Foreskin fibroblast (primary cell): ENCODE measurements at places on chromosomes 6 and 20.

GRCh38 chr6:165852676-165853075 lies 189.6 kb upstream of the PDE10A start:
- DNase-seq: no peak

DNA sequence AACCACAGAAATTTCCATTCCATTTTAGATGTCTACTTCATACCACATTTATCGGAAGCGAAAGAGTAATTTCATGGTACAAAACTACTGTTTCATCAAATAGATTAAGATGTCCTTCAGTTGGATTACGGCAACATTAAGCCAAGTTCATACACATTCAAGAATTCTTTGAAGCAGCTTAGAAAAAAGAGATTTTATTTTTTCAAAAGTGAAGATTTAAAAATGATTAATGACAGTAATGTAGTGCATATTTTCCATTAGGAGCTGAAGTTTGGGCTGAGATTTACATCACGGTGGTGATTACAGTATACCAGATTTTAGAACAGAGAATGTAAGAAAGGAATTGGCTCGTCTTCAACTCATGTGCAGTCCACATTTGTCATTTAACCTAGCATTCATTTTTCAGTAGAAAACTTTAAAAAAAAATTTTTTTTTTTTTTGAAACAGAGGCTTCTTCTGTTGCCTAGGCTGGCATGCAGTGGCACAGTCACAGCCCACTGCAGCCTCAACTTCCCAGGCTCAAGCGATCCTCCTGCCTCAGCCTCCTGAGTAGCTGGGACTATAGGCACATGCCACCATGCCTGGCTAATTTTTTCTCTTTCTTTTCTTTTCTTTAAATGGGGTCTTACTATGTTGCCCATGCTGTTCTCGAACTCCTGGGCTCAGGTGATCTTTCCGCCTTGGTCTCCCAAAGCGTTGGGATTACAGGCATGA lies 1.9 kb downstream of the SYNJ2 start:
- DNase-seq: no peak

- no peak for DNase-seq
These were observed 34.3 kb upstream of the TNFRSF21 start for GRCh38 chr6:47344022-47344421.

DNA sequence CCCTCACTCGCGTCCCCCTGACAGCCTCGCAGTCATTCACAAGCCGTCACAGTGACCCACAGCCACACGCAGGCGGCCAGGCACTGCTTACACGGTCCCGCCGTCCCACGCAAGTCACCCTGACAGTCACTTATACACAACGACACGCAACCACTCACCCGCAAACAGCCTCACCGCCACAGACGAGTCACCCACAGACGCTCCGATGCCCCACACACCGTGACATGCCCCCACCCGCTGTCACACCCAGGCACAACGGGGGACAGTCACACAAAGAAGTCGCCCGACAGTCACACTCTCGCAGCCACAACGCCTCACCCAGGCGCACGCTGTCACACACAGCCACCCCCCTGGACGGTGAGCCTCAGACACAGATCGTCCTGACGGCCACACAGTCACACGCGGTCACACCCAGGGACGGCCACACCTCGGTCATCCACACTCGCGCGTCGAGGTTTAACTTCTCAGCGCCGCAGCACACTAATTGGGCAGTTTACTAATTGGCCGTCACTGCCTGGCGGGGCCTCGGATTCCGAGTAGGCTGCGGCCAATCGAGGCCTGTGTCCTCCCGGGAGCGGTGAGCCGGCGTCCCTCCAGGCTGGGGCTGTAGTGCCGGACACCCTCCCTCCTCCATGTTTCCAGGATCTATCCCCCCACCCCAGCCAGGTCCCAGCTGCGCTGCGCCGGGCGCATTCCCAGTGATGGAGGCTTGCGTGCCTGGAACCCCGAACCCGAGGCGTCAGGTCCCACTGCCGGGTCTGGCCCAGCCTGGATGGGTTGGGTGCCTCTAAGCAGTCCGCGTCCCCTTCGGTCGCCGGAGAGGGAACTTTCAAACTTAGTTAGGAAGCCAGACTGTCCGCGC lies 790 bp downstream of the TOX2 start:
- DNase-seq: peak; percentile 62

- DNase-seq: peak; percentile 64
These were observed 31.5 kb downstream of the SNX5 start for GRCh38 chr20:17936761-17937732.

- DNase-seq: no peak
These were observed 21.5 kb upstream of the BMP7 start for GRCh38 chr20:57287901-57288300.

GRCh38 chr6:4107873-4108272 lies 27.5 kb downstream of the ECI2 start:
- DNase-seq: no peak

- no peak for DNase-seq
These were observed 55.5 kb downstream of the TCP11 start for GRCh38 chr6:35085359-35086281.

- peak; percentile 95 for DNase-seq
These were observed 180.6 kb upstream of the CCN2 start for GRCh38 chr6:132131758-132132157.

DNA sequence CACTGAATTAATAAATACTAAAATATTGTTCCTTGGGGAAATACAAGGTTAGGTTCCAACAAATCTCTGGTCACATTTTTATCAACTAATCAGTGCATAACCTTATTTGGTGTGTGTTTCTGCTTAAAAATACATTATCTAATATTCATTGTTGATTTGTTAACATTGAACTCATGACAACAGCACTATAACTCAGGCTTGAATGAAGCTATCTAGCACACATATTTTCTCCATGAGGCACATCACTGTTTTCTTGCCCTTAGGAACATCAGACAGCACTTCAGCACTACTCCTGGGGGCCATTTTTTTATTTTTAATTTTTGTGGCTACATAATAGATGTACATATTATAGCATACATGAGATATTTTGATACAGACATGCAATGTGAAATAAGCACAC lies 277.2 kb upstream of the NT5E start:
- DNase-seq: peak; percentile 31

DNA sequence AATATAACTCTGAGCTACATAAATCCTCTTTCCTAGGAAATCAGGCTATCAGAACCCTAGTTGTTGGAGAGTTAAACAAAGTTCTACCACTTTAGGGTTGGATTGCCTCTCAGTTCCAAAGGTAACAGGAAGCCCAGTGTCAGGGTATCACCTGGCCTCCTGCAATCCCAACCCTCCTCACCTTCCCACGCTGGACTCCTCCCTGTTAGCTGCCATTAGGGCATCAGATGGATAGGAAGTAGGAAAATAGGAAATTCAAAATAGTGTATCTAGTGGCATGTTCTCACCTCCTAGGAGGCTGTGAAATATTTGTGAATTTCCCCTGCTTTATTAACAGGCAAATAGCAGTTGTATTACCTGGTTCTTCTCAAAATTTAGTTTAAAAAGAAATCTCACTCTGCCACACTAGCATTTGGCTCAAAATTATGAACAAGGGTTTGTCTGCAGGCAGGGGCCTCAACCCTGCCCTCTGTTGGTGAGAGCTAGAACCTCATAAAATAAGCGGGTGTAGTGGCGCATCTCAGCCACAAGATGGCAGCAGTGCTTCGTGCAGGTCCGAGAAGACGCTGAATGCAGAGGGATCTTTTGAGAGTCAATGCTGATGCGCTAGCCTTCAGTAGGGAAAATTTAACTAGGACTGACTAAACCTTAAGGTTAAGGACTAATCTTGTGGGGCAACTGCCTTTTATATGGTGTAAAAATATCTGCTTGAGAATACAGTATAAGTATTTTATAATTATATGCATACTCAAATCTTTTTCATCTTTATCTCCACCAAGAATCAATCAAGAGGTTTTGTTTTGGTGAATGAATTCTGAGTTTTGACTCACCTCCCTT lies 209.8 kb upstream of the KCNQ5 start:
- DNase-seq: peak; percentile 88

GRCh38 chr6:168226061-168226752 lies 93.4 kb downstream of the DACT2 start:
- DNase-seq: no peak

DNA sequence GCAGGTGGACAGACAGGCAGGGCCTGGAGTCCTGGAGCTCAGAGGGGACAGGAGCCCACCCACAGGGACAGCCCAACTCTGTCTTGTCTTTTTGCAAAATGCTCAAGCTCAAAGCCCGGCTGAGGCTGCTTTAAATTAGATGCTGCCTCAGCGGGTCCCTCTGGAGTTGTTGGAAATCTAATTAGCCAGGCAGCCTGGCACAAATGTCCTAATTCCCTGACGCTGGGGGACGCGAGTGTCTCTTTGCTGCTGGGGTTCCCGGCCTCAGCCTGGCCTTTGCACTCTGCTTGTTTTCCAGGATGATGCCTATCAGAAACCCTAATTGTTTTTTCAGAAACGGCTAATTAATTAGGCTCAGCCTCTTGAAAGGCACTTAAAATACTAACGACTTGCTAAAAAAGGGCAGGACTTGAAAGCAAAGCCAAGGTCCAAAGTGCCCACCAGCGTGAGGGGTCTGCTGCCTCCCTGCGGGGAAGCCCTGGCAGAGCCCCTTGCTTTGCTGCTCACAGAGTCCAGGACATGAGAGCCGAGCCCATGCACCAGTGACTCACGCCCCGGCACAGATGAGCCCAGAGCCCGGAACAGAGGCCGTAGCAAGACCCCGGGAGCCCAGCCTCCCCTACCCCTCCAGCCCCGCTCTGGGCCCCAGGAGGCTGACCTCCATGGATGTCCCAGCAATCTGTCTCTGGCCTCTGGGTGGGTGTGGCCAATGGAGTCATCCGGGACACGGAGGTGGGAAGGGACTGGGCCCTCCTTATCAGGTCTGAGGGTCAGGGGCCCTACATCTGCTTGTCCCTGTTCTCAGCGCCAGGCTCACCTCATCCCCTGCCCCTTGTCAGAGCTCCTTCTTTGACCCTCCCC lies 46.0 kb upstream of the BHLHE23 start:
- no peak for DNase-seq

DNA sequence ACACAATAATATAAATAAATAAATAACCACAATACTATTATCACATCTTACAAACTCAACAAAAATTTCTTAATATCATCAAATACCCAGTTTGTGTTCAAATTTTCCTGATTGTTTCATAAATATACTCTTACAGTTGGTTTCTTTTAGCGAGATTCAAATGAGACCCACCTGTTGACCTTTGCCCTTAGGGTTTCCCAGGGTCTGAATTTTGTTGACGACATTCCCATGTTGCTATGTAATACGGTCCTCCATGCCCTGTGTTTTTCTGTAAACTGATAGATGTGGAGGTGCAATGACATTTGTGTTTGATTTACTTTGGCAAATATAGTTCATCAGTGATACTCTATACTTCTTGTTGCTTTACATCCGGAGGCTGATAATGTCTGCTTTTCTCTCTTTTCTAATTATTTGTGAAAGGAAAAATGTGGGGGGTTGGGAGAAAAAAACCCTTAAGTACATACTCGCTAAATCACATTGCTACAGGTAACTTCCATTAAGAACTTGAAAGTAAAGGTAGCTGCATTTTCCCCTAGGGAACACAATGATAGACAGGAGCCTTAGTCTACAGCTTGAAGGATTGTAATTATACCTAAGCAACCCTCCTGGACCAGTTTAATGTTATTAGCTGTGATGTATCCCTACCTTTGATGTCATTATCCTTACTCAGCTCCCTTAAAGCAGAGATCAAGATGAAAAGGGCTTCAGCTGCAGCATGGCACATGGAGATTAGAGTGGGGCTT lies 6.6 kb downstream of the MOG start:
- DNase-seq: no peak

GRCh38 chr6:156021746-156022396 lies 566.2 kb upstream of the NOX3 start:
- DNase-seq: no peak

- no peak for DNase-seq
These were observed 144.7 kb upstream of the FBXL4 start for GRCh38 chr6:99092461-99092860.

GRCh38 chr6:111423960-111424846 lies 58.8 kb downstream of the REV3L start:
- peak; percentile 55 for DNase-seq

DNA sequence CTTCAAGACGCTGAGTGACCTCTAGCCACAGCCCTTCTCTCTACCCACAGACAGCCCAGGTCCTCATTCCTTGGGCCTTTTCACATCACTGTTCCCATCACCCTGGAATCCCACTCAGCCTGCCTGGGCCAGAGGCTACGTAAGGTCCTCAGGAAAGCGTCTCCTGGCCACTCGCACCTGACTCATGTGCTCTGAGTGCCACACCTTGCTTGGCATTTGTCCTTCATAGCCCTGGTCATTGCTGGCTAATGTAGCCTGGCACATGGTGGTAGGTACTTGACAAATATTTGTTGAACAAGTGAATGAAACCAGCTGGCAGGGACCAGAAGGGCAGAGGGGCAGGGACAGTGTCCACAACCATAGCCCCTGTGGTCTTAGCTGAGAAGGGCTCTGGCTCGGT lies 50.6 kb upstream of the FANCE start:
- no peak for DNase-seq

DNA sequence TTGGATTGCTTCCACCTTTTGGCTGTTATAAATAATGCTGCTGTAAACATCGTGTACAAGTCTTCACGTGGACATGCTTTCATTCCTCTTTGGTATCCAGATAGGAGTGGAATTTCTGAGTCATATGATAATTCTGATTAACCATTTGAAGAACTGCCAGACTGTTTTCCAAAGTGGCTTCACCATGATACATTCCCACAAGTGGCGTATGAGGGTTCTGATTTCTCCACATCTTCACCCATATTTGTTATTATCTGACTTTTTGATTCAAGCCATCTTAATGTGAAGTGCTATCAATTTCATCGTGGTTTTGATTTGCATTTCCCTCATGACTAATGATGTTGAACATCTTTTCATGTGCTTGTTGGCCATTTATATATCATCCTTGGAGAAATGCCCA lies 2.9 kb upstream of the SNRPB start:
- peak; percentile 47 for DNase-seq

DNA sequence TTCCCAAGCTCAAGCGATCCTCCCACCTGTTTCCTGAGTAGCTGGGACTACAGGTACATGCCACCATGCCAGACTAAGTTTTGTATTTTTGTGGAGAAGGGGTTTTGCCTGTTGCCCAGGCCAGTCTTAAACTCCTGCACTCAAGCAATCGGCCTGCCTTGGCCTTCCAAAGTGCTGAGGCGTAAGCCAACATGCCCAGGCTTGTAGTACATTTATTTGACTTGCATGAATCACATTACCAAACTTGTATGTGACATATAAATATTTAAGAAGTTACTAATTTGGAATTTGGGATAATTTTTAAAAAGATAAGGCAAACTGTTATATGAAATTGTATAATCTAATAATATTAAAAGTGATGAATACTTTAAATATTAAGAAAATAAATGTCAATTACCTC lies 157.6 kb downstream of the MCHR2 start:
- peak; percentile 9 for DNase-seq
